CD4-positive, alpha-beta T cell (primary cell): ENCODE measurements at places on chromosomes 1 and 21.

DNA sequence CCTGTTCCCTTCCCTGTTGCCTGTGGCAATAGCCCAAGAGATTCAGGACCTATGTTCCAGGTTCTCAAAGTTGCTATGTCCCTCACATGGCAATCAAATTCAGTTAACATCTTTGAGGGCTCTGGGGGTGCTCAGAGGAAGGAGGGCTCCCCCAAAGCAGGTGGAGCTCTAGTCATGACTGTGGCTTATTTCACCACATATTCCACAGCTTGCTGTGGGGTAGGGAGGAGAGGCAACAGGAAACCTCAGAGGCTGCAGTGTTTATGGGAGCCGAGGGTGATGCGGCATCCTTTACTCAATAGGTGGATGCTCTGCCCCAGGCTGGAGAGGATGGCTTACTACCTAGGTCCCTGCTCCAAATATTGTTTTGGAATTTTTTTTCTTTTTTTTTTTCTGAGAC, 1.2 kb upstream of the MKNK1 start:
- H3K27ac ChIP-seq = no peak overlapping the region
- H3K4me3 ChIP-seq = peak overlapping the region; percentile 98
- no peaks in the 10 kb centered on the region for H3K27me3 ChIP-seq
- H3K4me1 ChIP-seq = peaks cover 39% of the 10 kb centered on the region
- peaks cover 23% of the 10 kb centered on the region for H3K36me3 ChIP-seq

- peaks cover 21% of the 10 kb centered on the region for H3K4me1 ChIP-seq
- DNase-seq = no peak
- no peak overlapping the region for H3K27ac ChIP-seq
- no peaks in the 10 kb centered on the region for H3K36me3 ChIP-seq
- H3K4me3 ChIP-seq = no peak overlapping the region
These were observed 3.7 kb downstream of the PEAR1 start for GRCh38 chr1:156897078-156897825.

DNA sequence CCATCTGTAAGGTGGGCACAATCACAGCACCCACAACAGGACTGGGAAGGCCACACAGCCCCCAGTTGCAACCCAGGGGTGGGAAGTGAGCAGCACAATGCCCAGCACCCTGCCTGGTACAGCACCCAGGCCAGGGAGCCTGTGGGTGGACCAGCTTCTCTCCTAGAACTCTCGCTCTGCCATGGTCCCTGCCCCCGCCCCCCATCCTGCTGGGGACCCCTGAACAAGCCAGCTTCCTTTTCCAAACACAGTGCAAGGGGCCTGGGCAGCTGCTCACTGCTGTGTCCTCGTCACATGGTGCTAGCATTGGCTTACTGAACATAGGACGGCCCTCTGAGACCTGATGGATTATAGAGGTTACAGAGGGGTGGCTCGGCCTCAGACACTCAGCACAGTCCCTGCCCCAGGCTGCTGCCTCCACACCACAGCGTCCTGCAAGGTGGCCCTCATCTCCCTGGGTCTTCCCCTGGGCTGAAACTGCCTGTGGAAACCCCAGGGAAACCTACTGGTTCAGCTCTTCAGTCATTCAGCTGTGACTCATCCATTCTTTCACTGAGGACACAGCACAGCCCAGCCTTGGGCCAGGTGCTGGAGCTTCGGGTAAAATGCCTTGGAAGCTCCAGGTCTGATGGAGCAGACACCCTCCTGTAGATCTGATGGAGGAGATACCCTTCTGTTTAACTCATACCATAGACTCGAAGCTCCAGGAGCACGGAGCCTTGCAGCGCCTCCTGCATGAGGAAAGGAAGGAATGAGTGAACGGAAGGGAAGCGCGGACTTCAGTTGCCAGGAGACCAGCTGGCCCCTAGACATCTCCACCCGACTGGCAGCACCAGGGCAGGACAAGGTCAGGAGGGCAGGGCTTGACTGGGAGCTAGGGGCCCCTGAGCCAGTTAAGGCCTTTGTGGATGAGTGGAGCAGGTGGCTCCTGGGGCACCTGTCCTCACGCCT, 8.1 kb upstream of the PRDM16 start:
- H3K36me3 ChIP-seq = no peaks in the 10 kb centered on the region
- no peak overlapping the region for H3K4me3 ChIP-seq
- H3K4me1 ChIP-seq = no peaks in the 10 kb centered on the region
- no peak for DNase-seq
- no peak overlapping the region for H3K27ac ChIP-seq

- H3K4me1 ChIP-seq = no peaks in the 10 kb centered on the region
- H3K27ac ChIP-seq = no peak overlapping the region
- no peak for DNase-seq
- H3K36me3 ChIP-seq = no peaks in the 10 kb centered on the region
- no peaks in the 10 kb centered on the region for H3K27me3 ChIP-seq
These were observed 45.7 kb upstream of the DISC1 start for GRCh38 chr1:231580874-231581273.

- no peaks in the 10 kb centered on the region for H3K27me3 ChIP-seq
- no peaks in the 10 kb centered on the region for H3K4me1 ChIP-seq
- H3K36me3 ChIP-seq = no peaks in the 10 kb centered on the region
- no peak overlapping the region for H3K4me3 ChIP-seq
These were observed 647.4 kb downstream of the USP25 start for GRCh38 chr21:16377120-16377658.

DNA sequence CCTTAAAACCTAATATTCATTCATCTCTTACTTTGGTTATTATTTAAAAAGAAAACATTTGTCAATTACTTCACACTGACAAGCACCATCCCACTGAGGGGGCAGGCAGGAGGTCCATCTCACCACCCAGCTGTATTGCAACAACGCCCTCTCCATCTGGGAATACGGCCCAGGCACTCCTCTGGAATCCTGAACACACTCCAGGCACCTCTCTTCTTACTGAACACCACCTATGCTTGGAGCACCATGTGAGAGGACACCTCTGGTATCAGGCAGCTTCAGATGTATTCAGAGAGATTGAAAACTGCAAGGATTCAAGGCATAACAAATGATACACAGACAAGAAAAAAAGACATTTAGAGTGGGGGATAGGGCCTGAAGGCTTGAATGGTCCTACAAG, 147.1 kb downstream of the CACNA1E start:
- no peaks in the 10 kb centered on the region for H3K4me1 ChIP-seq
- no peak overlapping the region for H3K27ac ChIP-seq
- DNase-seq = no peak
- H3K27me3 ChIP-seq = no peaks in the 10 kb centered on the region

DNA sequence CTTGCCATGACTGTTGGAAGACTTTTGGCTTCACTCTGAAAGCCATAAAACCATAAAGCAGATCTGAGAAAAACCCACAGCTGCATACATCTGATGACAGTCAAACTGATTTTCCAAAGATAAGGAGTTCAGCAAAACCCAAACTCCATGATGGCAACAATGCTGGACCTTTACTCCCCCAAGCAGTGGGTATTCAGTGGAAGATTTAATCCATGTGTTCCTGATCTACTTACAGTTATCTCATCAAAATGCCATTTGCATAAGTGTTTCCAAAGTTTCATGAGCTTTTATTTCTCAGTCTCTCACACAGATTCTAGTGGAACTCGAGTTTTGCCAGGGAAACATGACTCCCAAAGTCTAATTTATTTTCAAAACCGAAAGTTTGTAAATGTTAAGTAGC, 184.9 kb downstream of the ZC3H11B start:
- no peak overlapping the region for H3K27ac ChIP-seq
- H3K4me1 ChIP-seq = no peaks in the 10 kb centered on the region
- H3K36me3 ChIP-seq = no peaks in the 10 kb centered on the region
- H3K4me3 ChIP-seq = no peak overlapping the region
- no peak for DNase-seq

GRCh38 chr1:161495490-161495889, 9.8 kb upstream of the FCGR2A start:
- H3K36me3 ChIP-seq = no peaks in the 10 kb centered on the region
- H3K4me3 ChIP-seq = no peak overlapping the region
- DNase-seq = no peak

DNA sequence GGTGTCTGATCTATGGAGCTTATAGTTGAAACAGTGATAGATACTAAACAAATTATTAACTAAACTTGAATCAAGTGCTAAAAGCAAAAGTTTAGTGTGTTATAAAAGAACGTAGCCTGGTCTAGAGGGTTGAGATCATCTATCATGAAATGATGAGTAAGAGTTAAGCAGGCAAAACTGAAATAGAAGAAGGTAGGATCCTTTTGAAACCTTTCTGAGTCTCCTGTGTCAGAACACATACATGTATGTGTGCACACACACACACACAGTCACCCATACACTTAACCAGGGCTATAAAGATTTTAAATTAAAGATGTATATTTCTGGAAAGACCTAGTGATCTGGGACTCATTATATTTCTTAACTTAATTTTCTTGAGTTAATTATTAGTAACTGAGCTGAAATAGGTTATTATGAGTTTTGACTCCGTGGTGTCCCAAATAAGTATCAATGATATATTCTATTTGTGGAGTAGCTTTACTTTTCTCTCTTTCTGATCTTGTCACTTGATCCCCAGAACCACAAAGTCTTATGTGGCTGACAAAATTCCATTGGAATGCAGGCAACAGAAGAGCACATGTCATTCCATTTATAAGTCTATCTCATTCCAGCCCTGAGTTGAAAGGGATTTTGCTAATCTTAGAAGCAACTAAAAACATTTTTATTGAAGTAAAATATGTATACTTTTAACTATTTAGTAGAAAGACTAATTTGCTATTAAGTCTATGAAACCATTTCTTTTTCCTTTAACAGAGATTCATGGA, 70.7 kb downstream of the PRRX1 start:
- H3K4me3 ChIP-seq = no peak overlapping the region
- H3K4me1 ChIP-seq = no peaks in the 10 kb centered on the region
- no peaks in the 10 kb centered on the region for H3K27me3 ChIP-seq
- no peaks in the 10 kb centered on the region for H3K36me3 ChIP-seq
- no peak overlapping the region for H3K27ac ChIP-seq

DNA sequence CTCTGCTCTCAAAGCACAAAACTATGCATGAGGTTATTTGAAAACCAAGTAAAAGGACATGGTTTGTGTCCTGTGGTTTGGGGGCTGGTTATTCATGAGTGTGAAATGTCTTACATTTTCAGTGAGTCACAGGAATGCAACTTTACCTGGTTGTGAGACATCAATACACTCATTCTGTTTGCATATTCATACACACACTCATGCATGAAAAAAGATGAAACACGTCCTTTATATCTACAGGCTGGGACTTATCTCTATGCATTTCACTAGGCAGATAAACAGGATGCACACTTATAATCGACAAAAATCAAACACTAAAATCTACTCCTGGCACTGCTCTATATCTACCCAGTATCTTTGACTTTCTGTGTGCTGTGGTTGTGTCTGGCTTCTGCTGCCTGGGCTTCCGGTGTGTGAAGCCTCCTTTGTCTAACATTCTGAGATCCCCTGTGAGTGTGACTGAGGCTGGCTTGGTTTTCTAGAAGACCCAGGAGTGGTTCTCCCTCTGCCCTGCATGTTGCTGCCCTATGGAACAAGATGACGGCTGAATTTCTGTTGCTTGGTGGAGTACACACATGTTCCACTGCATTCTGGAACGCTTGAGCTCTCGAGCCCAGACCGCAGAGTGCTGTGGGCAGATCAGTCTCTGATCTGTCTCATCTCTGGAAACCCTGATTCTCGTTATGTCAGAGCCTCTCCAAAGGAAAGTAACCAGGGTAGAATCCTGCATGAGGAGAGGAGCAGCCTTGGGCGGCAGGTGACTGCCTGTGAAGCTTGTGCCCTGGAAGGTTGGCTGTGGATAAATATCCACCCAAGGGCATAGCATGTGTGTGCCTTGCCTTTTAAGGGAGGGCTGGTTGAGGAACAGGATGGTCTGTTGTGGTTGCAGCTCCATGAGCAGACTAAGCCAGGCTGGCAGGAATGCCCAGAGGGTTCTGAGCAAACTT, 19.7 kb upstream of the FASLG start:
- peak overlapping the region; percentile 25 for H3K4me3 ChIP-seq
- H3K36me3 ChIP-seq = no peaks in the 10 kb centered on the region

- H3K4me1 ChIP-seq = no peaks in the 10 kb centered on the region
- H3K27me3 ChIP-seq = no peaks in the 10 kb centered on the region
- H3K36me3 ChIP-seq = no peaks in the 10 kb centered on the region
These were observed 18.4 kb upstream of the ELK4 start for GRCh38 chr1:205650241-205650640.

DNA sequence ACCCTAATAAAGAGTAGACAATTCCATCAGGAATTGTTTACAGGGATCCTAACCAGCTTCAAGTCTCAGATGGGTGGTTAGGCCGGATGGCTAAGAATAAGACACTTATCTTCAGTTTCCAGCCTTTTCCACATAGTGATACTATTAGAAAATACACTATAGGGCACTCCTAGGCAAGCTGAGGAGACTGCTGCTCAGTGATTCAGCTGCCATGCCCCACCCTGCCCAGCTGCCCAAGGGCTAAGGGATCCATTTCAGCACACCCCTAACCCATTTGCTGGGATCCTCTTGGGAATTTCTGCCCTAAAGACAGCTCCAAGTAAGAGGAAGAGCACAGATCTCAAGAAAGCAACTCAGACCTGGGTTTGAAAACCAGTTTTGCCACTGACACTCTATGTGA, 31.9 kb downstream of the PLPP3 start:
- no peak for DNase-seq
- no peak overlapping the region for H3K27ac ChIP-seq
- no peaks in the 10 kb centered on the region for H3K36me3 ChIP-seq

- DNase-seq = no peak
- no peaks in the 10 kb centered on the region for H3K27me3 ChIP-seq
- H3K4me1 ChIP-seq = peaks cover 5% of the 10 kb centered on the region
- H3K4me3 ChIP-seq = no peak overlapping the region
These were observed 48.9 kb downstream of the CAPN8 start for GRCh38 chr1:223616586-223616985.

- no peak for DNase-seq
- no peak overlapping the region for H3K27ac ChIP-seq
- H3K36me3 ChIP-seq = no peaks in the 10 kb centered on the region
- H3K4me1 ChIP-seq = peaks cover 26% of the 10 kb centered on the region
- no peaks in the 10 kb centered on the region for H3K27me3 ChIP-seq
These were observed 15.0 kb upstream of the IFNGR2 start for GRCh38 chr21:33388188-33388587.

DNA sequence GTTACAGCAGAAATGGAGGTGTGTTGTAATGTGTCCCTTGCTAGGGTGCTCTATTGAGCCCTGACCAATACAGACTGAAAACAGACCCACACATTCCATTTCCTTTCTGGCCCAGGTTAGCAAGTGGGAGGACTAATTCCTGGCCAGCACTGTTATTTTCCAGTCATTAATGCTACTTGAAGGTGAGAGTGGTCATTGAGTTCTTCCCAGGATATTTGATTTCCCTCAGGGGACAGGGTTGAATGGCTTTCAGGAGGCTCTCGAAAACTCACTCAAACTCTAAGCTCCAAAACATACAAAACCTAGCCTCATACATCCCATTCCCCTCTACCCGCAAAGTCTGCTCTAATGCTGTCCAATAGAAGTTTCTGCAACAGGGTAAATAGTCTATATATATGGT, 6.2 kb downstream of the LRRC52 start:
- no peaks in the 10 kb centered on the region for H3K36me3 ChIP-seq
- H3K4me1 ChIP-seq = no peaks in the 10 kb centered on the region
- DNase-seq = no peak
- no peak overlapping the region for H3K27ac ChIP-seq
- no peak overlapping the region for H3K4me3 ChIP-seq
- no peaks in the 10 kb centered on the region for H3K27me3 ChIP-seq
